SJSA1 (cell line): ENCODE measurements at places on chromosomes 7 and 10. TPM values are rescaled to one million over a fixed set of nuclear protein-coding genes. Genes with fewer than 3 reads are reported as not detected.

- H3K4me1 ChIP-seq, result peaks cover 25% of the 10 kb centered on the region
- H3K27me3 ChIP-seq, result no peaks in the 10 kb centered on the region
- no peaks in the 10 kb centered on the region for H3K36me3 ChIP-seq
- no peak overlapping the region for H3K27ac ChIP-seq
- H3K4me3 ChIP-seq, result no peak overlapping the region
- DNase-seq, result no peak
These were observed 94.9 kb downstream of the AKR1D1 start for GRCh38 chr7:138170959-138171703.

Gene ODAD2
- 0.68 and 2.0 TPM in 2 replicates for total RNA-seq

DNA sequence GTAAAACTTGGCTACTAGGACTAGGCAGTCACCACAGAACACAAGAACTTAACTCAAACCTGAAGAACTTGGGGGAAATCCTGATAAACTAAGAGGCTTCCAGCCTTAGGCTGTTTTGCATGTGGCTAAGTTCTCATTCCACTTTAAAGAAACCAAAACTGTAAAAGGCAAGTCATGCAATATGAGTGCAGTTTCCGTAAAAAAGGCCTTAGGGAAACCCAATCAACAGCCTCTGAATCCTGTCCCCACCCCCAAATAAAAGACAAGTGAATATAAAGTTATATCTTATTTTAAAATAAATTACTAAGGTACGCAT is 95.1 kb downstream of the USP6NL start:
- H3K4me3 ChIP-seq, result no peak overlapping the region
- H3K27me3 ChIP-seq, result no peaks in the 10 kb centered on the region
- DNase-seq, result no peak
- no peaks in the 10 kb centered on the region for H3K4me1 ChIP-seq
- no peaks in the 10 kb centered on the region for H3K36me3 ChIP-seq

Gene CLCN1
- total RNA-seq, result not detected in 2 replicates
